ENCODE measurements at places on chromosomes 7 and 10. TPM values are rescaled to one million over a fixed set of nuclear protein-coding genes. Genes with fewer than 3 reads are reported as not detected.

Gene PITX3
- total RNA-seq = not detected

DNA sequence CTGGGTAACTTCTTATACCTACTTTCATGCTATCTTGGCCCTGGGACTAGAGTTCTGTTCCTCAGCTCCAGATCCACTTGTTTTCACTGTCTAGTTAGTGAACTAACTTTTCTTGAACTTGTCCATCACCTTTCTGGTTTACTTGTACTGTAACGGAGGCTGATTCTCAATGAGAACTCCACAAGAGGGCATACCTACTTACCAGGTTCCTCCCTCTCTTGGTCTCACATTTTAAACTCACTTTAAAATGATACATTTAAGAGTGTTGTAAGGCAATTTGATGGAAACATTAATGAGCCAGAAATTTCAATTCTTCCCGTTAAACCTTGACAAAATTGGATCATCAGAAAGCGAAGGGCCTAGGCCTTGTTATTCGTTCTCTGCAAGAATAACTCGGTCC is 111.6 kb downstream of the MAGI2 start:
- DNase-seq = no peak

- DNase-seq = no peak
Observed at GRCh38 chr7:151726652-151727578, 150.0 kb downstream of the PRKAG2 start.

DNA sequence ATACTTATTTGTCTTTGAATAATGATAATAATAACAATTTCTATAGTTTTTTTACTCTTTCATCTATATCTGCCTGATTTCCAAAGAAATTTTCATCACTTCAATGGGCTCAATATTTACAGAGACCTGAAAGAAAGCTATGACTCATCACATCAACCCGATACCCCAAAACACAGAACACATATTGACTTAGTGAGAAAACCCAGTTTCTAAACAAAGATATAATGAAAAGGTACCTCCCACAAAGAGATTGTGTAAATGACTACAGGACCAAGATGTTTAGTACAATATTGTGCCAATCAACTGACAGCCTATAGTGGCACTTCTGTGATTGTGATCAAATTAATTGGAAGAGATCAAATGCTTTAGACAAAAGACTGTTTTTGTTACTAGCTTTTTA is 133.9 kb downstream of the PCDH15 start:
- no peak for DNase-seq

GRCh38 chr7:124459101-124460055 is 306.2 kb downstream of the GPR37 start:
- no peak for DNase-seq

Data from adrenal gland (tissue), 19 donors.